ENCODE measurements at places on chromosomes 3 and 15. TPM values are rescaled to one million over a fixed set of nuclear protein-coding genes. Genes with fewer than 3 reads are reported as not detected.

SEMA3B gene
- 0.66 TPM for total RNA-seq

- no peaks in the 10 kb centered on the region for H3K36me3 ChIP-seq
- DNase-seq, result no peak
- no peak overlapping the region for H3K27ac ChIP-seq
- H3K4me3 ChIP-seq, result no peak overlapping the region
- no peaks in the 10 kb centered on the region for H3K4me1 ChIP-seq
Measured at GRCh38 chr15:51227940-51228732, 110.3 kb downstream of the CYP19A1 start.

TF gene
- 1.9 TPM for total RNA-seq

- H3K4me3 ChIP-seq, result no peak overlapping the region
- DNase-seq, result no peak
- no peak overlapping the region for H3K27ac ChIP-seq
- no peaks in the 10 kb centered on the region for H3K27me3 ChIP-seq
- H3K4me1 ChIP-seq, result no peaks in the 10 kb centered on the region
Measured at GRCh38 chr3:137047240-137047639, 89.5 kb downstream of the IL20RB start.

GRCh38 chr3:35677797-35678196, 38.5 kb downstream of the ARPP21 start:
- no peak for DNase-seq
- no peak overlapping the region for H3K4me3 ChIP-seq
- peaks cover 22% of the 10 kb centered on the region for H3K4me1 ChIP-seq
- no peaks in the 10 kb centered on the region for H3K27me3 ChIP-seq
- H3K27ac ChIP-seq, result no peak overlapping the region
- peaks cover 15% of the 10 kb centered on the region for H3K36me3 ChIP-seq

AADACL2 gene
- 0.14 TPM for total RNA-seq

LRTM1 gene
- 0.47 TPM for total RNA-seq

DNA sequence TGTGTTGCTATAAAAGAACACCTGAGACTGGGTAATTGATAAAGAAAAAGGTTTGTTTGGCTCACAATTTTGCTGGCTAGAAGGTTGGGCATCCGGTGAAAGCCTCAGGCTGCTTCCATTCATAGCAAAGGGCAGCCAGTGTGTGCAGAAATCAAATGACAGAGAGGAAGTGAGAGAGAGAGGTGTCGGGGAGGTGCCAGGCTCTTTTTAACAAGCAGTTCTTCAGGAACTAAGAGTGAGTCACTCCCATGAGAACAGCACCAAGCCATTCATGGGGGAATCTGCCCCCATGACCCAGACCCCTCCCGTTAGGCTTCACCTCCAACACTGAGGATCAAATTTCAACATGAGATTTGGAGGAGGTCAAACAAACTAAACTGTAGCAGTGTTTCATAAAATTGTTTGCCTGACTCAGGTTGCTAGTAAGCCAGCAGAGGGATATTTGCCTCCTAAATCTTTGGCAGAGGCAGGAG, 4.5 kb upstream of the PARP15 start:
- H3K36me3 ChIP-seq, result peaks cover 54% of the 10 kb centered on the region
- DNase-seq, result no peak
- H3K4me3 ChIP-seq, result no peak overlapping the region
- peaks cover 15% of the 10 kb centered on the region for H3K4me1 ChIP-seq

- H3K36me3 ChIP-seq, result no peaks in the 10 kb centered on the region
- H3K27ac ChIP-seq, result no peak overlapping the region
- H3K27me3 ChIP-seq, result no peaks in the 10 kb centered on the region
- no peak for DNase-seq
Measured at GRCh38 chr3:67569324-67569723, 85.1 kb downstream of the SUCLG2 start.

DNA sequence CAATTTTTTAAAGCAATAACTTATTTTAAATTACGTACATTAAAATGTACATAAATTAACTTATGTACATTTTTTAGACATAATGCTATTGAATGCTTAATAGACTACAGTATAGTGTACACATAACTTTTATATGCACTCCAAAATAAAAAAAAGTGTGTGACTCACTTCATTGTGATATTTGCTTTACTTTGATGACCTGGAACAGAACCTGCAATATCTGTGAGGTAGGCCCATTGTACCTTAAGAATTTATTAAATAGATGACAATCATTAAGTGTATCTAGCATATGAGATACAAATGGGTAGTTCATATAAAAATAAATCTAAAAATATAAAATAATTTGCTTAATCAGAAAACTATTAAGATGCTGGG, 276.7 kb downstream of the NFKBIZ start:
- H3K4me3 ChIP-seq, result no peak overlapping the region
- no peak overlapping the region for H3K27ac ChIP-seq
- no peaks in the 10 kb centered on the region for H3K27me3 ChIP-seq
- H3K4me1 ChIP-seq, result no peaks in the 10 kb centered on the region
- H3K36me3 ChIP-seq, result no peaks in the 10 kb centered on the region

GRCh38 chr3:48394391-48394790, 22.4 kb downstream of the FBXW12 start:
- no peak overlapping the region for H3K27ac ChIP-seq
- H3K4me1 ChIP-seq, result no peaks in the 10 kb centered on the region
- peaks cover 6% of the 10 kb centered on the region for H3K27me3 ChIP-seq
- no peaks in the 10 kb centered on the region for H3K36me3 ChIP-seq

- DNase-seq, result no peak
- no peaks in the 10 kb centered on the region for H3K36me3 ChIP-seq
- no peak overlapping the region for H3K4me3 ChIP-seq
Measured at GRCh38 chr15:66770518-66771350, 68.7 kb downstream of the SMAD6 start.

DNA sequence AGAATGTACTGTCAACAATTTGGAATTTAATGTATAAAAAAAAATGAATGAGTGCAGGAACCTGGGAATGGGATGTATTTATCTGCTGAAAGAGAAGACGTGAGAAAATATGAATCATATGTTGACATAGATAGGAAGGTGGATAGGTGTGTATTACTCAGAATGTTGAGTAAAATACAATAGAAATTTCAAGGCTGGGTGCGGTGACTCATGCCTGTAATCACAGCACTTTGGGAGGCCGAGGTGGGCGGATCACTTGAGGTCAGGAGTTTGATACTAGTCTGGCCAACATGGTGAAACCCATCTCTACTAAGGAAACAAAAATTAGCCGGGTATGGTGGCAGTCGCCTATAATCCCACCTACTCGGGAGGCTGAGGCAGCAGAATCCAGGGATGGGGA, 202.8 kb downstream of the CADM2 start:
- no peaks in the 10 kb centered on the region for H3K27me3 ChIP-seq
- no peak overlapping the region for H3K27ac ChIP-seq
- no peaks in the 10 kb centered on the region for H3K36me3 ChIP-seq
- no peak for DNase-seq
- no peak overlapping the region for H3K4me3 ChIP-seq

GRCh38 chr15:40554161-40554525, 10.7 kb downstream of the CCDC32 start:
- H3K27ac ChIP-seq, result no peak overlapping the region
- H3K36me3 ChIP-seq, result peaks cover 51% of the 10 kb centered on the region
- no peaks in the 10 kb centered on the region for H3K27me3 ChIP-seq
- H3K4me1 ChIP-seq, result no peaks in the 10 kb centered on the region
- H3K4me3 ChIP-seq, result no peak overlapping the region
- DNase-seq, result no peak

GOLGA6L9 gene
- total RNA-seq, result 1.2 TPM

MORC1 gene
- 0.05 TPM for total RNA-seq

GRCh38 chr3:148106062-148106461, 591.6 kb upstream of the AGTR1 start:
- no peak for DNase-seq
- H3K4me3 ChIP-seq, result no peak overlapping the region
- no peaks in the 10 kb centered on the region for H3K27me3 ChIP-seq
- no peaks in the 10 kb centered on the region for H3K4me1 ChIP-seq

FOXL2NB gene
- total RNA-seq, result under 0.01 TPM

DNA sequence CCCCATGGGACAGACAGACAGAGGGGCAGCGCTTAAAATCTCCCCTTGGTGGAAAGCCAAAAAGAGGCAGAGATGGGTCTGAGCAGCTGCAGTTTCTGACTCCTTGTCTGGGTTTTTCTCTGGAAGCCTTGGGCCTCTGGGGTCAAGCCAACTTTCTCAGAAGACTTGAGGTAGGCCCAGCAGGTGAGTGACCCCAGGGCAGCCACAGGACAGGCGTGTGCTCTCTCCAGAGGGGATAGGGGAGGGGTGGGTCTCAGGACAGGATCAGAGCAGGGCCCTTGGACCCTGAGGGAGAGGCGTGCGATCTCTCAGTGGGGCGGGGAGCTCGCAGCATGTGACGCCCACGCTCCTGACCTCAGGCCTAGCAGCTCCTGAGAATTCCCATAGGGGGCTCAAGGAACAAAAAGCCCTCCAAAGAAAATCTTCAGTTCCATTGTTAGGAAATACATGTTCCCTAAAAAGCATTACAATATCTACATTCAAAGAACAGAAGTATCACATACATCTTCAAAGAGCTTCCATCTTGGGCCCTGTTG, 34.6 kb upstream of the DUSP7 start:
- no peak overlapping the region for H3K4me3 ChIP-seq
- DNase-seq, result no peak
- H3K27ac ChIP-seq, result no peak overlapping the region
- H3K36me3 ChIP-seq, result peaks cover 24% of the 10 kb centered on the region

ISG20 gene
- total RNA-seq, result 75.1 TPM
